ENCODE measurements at places on chromosomes 7 and 10.

- no peak for DNase-seq
Measured at GRCh38 chr10:65234261-65234660, 1691.6 kb upstream of the LRRTM3 start.

DNA sequence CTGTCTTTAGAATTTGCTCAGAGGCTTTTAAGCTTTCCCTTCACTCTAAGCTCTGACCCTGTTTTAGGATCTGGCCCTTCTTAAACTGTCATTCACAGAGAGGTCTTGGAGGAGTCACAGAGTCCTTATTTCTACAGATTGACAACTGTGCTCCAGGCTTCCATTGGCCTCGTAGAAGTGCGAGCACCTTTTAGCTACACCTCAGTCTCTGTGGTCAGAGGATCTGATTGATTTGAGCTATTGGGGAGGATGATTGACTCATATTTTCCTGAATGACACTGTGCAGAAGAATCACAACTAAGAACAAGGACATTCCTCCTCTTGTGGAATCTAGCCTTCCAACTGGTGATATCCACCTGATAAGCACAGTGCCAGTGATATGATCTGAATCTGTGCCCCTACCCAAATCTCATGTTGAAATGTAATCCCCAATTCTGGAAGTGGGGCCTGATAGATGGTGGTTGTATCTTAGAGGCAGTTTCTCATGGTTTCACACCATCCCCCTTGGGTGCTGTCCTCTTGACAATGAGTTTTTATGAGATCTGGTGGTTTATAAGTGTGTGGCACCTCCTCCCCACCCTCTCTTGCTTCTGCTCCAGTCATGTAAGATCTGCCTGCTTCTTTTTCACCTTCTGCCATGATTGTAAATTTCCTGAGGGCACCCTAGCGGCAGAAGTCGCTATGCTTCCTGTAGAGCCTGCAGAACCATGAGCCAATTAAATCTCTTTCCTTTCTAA is 3.2 kb downstream of the CYP3A7 start:
- DNase-seq: no peak

DNA sequence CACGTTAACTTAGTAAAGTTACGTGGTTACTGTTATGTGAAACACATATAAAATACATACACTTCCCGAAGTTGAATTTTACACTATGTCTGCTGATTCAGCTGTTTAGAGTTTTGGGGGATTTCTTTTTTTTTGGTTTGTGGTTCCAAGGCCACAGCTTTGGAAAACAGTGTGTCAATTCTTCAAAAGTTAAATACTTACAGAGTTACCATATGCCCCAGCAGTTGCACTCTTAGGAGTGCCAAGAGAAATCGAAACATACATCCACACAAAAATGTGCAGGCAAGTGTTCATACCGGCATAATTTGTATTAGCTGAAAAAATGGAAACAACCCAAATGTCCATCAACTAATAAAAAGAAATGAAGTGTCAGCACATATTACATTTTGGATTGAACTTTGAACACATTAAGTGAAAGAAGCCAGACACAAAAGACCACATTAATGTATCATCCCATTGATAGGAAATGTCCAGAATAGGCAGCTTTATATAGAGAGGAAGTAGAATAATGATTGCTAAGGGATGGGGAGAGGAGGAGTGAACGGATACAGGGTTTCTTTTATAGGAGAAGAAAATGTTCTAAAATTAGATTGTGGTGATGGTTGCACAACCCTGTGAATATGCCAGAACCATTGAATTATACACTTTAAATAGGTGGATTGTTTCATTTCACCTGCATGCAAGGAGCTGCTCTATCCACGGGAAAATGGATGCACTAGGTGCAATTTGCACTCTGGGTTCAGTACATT is 17.6 kb downstream of the APBB1IP start:
- DNase-seq: no peak

- peak; percentile 15 for DNase-seq
Measured at GRCh38 chr10:116110736-116111135, 162.3 kb downstream of the GFRA1 start.

- no peak for DNase-seq
Measured at GRCh38 chr7:33845991-33846509, 59.3 kb upstream of the BMPER start.

- DNase-seq: no peak
Measured at GRCh38 chr7:54955296-54955695, 63.5 kb upstream of the EGFR start.

DNA sequence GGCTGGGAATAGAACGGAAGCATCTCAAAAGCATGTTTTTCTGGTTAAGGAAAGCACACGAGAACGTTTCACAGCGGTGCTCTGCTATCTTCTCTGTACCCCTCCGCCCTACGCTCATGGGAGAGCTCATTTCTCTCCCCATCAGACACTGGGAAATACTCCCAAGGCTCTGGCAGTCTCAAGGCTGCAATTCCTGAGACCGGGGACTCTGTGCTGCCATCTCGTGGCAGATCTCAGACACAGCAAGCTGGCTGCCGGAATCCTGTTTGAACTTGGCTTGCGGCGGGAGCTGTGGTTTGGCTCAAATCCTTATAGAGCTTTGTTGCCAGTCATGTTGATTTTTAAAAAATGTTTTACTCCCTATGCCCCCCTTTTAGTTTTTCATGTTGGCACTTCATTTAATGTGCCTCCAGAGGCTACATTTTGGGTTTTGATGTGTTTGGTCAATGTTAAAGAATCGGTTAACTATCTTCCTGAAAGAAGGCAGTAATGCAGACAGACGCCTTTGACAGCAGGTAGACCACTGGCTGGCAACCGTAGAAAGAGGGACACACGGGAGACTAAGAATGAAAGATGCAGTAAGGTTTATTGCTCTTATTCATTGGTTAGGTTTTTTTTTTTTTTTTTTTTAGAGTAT is 27.6 kb downstream of the BMPER start:
- DNase-seq: peak; percentile 83

GRCh38 chr10:58030208-58030607 is 237.5 kb downstream of the IPMK start:
- no peak for DNase-seq

- DNase-seq: no peak
Measured at GRCh38 chr7:148026713-148027112, 563.9 kb upstream of the C7orf33 start.

DNA sequence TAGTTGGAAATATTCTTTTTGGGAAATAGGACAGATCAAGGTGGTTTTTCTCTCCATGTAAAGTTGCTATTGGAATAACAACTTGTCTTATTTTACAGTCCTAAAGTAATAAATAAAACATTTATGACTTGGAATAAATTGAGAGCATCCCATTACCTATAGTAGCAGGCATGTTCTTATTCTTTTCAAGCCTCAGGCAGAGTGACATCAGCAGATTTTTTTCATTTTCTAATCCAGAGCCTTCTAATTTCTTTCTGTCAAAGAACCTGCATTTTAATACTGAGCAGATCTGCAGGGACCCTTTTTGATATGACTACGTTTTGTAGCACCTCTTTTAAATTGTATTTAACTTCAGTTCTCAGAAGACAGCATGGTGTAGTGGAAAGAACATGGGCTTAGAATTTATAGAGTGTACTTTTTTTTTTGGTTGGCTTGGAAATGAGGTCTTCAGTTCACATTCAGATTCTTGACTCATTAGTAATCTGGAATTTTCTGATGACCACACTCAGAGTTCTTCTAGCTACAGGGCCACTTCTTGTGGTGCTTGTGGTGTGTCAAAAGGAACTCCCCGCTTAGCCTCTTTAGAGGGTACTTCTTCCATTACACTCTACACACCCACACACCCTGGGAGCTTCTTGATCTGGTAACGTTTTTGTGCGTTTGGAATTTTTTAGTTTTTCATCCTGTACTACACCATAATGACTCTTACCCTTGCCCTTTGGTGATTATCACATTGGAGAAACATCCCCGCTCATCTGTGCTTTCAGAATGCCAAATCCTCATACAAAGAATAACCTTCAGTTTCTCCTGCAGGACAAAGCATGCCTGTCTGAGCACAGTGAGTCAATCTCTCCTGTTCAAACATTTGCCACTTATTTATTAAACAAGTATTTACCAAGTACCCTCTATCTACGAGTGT is 34.6 kb downstream of the AGK start:
- DNase-seq: no peak

DNA sequence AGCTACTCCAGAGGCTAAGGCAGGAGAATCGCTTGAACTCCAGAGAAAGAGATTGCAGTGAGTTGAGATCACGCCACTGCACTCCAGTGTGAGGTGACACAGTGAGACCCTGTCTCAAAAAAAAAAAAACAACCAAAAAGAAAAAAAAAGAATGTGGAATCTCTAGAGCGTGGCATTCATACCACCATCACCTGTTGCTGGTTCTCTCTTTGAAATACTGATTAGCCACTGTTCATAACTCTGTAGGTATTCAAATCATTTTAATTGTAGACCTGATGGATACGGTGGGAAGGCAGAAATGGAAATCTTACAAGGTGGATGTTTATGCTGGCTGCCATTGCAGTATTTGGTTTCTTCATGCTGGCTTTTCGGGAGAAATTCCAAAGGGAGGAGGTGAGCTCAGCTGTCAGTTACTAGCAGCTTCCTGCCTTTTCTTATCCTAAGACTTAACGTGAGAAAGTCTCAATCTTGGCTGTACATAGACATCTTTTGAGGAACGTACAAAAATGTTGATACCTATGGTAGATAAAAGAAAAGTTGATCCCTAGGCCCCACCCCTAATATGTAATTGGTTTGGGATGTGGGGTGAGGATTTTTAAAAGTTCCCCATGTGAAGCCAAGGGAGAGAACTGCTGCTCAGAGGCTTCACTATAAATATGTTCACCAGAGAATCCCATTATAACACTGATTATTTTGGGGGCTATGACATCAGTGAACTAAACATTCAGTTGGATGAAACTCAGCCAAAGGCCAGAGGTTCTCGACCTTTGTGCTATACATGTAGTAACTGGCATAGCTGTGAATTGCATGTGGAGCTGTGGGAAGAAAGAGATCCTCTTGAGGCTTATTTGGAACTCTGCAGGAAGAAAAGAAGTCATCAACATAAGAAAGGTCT is 26.9 kb upstream of the MKLN1 start:
- no peak for DNase-seq

- DNase-seq: no peak
Measured at GRCh38 chr7:121505021-121505420, 108.9 kb upstream of the FAM3C start.

DNA sequence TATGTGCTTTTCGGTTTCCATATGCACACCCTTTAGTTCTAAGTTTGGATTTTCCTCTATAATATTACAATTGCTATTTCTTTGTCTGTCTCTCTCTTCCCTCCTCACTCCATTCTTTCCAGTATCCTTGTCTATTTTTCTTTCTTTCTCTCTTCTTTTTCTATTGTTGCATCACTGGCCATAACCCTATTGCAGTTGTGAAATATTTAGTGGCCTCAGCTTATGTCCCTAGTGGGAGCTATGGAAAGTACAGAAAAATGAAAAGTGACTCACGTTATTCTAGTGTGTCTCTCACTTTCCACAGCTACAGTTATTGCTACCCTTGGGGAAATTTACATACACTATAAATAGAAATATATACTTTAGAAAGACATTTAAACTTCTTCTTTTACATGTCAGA is 59.1 kb downstream of the CNTNAP2 start:
- no peak for DNase-seq

- no peak for DNase-seq
Measured at GRCh38 chr7:30788640-30789333, 17.6 kb downstream of the MINDY4 start.
